ENCODE measurements at places on chromosomes 7 and 10.

- DNase-seq: no peak
Observed at GRCh38 chr10:44325157-44325556, 59.7 kb downstream of the CXCL12 start.

GRCh38 chr10:91335147-91335546 is 75.0 kb upstream of the HECTD2 start:
- DNase-seq: no peak

- DNase-seq: no peak
Observed at GRCh38 chr7:138238734-138239659, 162.7 kb downstream of the AKR1D1 start.

- no peak for DNase-seq
Observed at GRCh38 chr10:76550806-76551205, 1086.8 kb downstream of the KCNMA1 start.

DNA sequence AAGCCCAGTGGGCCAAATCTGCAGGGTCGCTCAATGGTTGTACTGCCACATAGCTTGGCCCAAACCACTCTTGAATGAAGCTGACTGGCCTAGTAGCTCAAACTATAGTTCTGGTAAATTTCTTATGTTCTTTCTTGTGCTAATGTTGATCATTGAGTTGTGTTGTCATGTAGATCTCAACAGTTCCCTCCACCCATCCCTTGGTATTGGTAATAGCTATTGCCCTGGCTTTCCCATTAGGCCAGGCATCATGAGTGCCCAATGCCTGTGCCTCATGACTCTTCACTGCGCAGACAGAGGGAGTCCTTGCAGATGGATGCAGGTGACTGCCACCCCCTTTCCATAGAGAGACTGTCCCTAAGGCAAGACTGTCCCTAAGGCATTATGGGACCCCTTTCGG is 988.4 kb downstream of the KCNMA1 start:
- no peak for DNase-seq

DNA sequence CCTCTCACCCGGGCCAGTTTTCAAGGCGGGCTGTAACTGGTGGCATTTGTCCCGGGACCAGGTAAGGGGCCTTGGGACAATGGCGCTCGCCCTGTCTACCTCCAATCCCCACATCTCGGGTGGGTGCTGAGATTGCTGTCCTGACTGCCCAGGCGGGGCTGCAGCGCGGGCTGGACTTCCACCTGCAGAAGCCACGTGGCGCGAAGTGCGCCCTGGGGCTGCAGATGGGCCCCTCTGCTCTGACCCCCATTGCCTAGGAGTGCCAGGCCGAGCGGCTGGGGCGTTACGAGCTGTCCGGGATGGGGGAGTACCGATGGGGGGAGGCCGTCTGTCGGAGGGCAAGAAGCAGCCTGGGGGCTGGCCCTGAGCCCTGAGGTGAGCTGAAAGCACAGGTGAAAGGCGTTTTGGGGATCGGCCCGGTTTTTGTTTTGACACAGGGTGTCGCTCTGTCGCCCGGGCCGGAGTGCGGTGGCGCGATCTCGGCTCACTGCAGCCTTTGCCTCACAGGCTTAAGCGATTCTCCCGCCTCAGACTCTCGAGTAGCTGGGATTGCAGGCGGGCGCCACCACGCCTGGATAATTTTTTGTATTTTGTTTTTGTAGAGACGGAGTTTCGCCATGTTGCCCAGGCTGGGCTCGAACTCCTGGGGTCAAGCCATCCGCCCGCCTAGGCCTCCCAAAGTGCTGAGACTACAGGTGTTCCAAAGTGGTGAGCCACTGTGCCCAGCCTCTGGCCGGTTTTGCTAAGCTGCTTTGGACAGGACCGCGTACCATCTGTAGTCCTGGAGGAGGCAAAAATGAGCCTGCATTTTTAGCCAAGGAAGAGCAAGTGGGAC is at the start of gene SFXN2:
Gene SFXN2 (plus strand): TSS at position 16 of the 835 bp plus-strand sequence. CDS start 12,001 bp downstream, outside the sequence.
- no peak for DNase-seq

- DNase-seq: no peak
Observed at GRCh38 chr10:102468683-102469082, 17.3 kb upstream of the C10orf95 start.

DNA sequence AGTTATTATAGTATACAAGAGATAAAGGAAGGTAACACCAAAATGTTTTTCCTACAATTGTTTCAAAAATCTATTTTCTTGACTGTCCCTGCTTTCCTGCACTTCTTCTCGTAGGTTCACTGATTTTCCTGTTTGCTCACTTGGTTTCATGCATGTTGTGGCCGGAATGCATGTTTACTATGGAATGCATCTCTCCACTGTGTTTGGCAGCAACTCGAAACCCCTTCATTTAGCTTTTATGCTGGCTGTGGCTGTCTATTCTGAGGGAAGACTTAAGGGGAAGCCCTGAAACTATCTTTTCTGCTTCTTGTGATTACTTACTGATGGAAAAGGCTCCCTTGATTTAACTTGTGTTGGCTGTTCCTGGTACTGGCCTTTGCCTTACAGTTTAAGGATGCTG is 120.3 kb downstream of the NRG3 start:
- no peak for DNase-seq

DNA sequence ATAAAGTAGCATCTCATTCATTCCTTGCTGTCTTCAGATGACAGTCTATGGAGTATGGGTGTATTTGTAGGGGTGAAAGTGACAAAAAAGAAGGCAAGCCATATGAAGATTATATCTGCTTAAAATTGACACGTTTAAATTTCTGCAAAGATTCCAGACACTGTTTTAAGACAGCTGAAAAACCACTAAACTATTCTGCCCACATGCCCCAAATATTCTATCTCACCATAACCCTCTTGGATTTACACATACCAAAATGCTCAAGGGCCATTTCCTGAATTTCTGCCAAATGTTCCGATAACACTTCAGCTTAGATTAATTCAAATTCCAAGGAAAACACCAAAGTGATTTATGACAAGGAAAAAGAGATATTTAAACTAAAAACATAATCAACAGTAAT is 99.9 kb upstream of the IL6 start:
- no peak for DNase-seq

DNA sequence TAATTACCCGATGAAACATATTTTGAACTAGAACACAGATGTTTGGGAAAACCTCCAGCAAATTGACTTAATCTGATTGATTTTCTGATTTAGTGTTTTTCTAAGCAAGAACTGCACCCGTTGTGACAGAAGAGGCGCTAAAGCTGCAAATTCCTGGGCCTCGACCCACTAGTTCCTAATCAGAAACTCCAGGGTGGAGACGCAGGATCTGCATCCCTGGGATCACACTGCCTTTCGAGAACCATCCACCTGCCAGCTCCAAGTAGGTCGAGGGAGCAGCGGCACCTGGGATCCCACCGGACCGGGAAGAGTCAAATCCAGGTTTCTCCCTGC is 136.8 kb upstream of the CDCA7L start:
- no peak for DNase-seq

GRCh38 chr10:62239994-62240393 is 28.6 kb downstream of the RTKN2 start:
- no peak for DNase-seq

GRCh38 chr7:34567906-34568305 is 90.1 kb upstream of the NPSR1 start:
- DNase-seq: no peak

GRCh38 chr7:107622429-107622828 is 38.2 kb upstream of the SLC26A4 start:
- DNase-seq: no peak

- DNase-seq: no peak
Observed at GRCh38 chr10:69716711-69717560, 84.8 kb upstream of the COL13A1 start.

DNA sequence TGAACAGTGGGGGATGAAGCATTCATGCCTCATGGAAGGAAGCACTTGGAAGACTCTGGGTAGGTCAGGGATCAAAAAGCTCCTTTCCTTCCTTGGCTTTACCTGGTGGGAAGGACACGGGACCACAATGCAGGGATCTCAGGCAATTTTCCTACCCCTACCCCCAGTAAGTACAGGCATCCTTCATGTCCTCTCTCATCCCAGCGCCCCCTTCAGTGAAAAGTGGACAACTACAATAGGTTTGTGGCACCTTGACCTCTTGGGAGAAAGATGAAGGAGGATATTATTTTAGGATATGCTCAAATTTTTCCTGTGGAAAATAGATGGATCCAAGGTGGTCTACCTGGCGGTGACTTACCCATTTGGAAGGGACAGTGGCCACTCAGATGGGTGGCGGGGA is 16.5 kb downstream of the AFAP1L2 start:
- no peak for DNase-seq

- no peak for DNase-seq
Observed at GRCh38 chr7:11130012-11130411, 156.3 kb downstream of the PHF14 start.

DNA sequence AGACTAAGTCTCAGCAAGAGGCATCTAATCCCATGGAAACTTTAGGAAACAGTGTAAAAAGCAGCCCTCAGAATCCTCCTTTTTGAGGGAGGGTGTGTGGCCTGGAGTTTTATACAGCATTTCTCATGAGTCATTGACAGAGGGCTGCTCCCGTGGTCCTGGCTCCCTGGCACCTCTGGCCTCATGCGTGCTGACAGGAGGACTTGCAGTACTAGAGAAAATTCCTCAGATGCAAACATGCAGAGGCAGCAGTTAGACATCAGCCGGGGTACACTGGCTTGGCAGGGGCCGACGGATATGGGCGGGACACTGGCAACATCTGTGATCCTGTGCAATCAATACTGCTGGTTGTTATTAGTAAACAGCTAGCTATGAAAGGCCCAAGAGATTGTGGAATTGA is 925.1 kb upstream of the CELF2 start:
- DNase-seq: no peak

DNA sequence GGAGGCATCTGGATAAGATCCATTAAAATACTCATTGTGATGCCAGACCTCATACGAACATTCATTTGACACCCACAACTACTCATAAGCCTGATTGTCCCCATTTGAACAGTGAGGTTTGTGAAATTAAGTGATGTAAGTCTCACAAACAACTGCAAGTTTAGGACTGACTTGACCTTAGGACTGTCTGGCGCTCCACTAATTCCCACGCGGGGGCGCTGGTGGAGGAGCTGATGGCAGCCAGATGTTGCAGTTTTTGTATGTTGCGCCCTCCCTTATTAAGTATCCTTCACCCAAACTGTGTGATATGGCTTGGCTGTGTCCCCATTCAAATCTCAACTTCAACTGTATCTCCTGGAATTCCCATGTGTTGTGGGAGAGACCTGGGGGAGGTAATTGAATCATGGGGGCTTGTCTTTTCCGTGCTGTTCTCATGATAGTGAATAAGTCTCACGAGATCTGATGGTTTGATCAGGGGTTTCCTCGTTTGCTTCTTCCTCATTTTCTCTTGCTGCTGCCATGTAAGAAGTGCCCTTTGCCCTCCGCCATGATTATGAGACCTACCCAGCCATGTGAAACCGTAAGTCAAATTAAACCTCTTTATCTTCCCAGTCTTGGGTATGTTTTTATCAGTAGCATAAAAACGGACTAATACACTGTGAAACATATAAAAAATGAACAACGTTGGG is 20.3 kb upstream of the TIAL1 start:
- DNase-seq: no peak

DNA sequence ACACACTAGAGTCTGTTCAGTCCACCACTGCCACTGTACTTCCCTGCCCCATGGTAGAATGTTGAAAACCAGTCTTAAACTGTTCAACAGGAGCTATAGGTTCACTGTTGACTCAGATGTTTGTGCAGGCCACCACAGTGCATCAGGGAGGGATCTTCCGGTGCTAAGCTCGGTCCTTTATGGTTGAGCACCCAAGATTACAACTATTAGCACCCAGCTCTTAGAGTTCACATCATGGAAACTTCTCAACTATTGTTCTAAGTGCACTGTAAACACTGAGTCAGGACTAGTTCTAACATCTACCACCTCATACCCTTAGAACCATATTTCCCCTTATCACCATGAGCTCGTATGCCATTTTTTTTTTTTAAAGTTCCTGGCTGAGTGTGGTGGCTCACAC is 97.1 kb upstream of the MXI1 start:
- no peak for DNase-seq

DNA sequence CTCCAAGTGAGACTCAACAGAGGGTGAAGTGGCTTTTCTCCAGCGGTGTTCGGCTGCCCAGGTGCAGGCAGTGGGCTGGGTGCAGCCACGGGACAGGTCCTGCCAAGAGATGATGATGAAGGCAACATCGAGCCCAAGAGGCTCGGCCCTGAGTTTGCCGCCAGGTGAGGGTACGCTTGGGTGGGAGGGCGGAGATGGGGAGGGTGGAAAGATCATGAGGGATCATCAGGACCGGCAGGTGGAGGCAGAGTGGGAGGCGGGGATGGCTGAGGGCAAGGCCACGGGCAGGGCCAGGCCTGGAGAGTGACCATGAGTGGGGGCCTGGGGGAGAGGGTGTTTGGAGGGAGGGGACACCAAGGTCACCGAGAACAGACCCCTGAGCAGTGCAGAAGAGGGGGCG is 17.8 kb upstream of the AMZ1 start:
- no peak for DNase-seq

GRCh38 chr7:123770378-123770777 is 21.6 kb upstream of the WASL start:
- DNase-seq: no peak

All from Panc1 (cell line).